Stimulated activated naive CD4-positive, alpha-beta T cell (primary cell): ENCODE measurements at places on chromosomes 11 and 22.

DNA sequence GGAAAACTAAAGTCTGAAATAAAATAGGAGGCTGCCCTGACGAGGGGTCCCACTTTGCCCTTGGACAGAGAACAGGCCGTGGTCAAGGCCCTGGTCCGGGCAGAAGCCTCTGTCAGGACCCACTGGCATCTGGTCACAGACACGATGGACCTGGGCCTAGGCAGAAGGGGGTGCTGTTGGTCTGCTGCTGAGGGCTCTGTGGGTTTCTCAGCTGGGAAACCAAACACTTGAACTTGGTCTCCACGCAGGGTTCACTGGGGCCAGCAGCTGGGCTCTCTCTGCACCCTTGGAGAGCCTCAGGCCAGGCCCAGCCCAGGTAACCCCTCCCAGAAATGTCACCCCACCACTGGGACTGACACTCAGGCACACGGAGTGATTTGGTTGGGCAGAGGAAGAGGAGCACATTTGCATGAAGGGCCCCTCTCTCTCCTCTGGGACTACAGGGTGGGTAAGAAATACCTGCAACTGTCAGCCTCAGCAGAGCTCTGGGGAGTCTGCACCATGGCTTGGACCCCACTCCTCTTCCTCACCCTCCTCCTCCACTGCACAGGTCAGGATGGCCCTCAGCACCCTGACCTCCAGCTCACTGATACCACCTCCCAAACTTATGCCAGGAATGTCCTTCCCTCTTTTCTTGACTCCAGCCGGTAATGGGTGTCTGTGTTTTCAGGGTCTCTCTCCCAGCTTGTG is 48.1 kb upstream of the TOP3B start:
- no peak for DNase-seq

DNA sequence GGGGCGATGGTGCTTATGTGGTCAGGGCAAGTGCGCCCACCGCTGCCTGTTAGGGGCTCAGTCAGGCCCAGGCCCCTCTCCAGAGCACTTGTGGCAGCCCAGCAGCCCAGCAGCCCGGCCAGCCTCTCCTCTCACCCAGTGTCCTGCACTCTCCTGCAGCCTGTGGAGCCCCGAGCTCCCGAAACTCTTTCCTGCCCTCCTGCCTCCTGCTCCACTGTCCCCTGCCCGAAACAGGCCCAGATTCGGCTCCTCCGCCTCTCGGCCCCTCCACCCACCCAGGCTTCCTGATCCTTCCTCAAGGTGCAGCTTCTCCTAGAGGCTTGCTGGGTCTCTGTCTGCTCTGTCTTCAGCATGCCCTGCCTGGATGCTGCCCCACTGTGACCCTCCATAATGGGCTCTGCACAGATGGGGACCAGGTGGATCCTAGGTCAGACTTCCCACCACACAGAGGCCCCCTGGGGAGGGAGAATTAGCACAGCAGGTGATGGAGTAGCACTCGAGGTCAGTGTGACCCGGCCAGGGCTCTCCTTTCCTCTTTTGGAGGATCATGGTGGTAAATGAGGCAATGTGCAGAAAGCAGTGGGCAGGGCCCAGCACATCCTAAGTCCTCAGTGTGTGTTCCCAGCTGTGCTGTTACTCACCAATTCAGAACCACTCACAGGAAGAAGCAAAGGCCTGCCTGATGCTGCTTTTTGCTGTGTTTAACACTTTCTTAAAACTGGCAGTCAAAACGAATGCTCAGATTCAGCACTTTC is 18.6 kb upstream of the NAP1L4 start:
- DNase-seq, result no peak

DNA sequence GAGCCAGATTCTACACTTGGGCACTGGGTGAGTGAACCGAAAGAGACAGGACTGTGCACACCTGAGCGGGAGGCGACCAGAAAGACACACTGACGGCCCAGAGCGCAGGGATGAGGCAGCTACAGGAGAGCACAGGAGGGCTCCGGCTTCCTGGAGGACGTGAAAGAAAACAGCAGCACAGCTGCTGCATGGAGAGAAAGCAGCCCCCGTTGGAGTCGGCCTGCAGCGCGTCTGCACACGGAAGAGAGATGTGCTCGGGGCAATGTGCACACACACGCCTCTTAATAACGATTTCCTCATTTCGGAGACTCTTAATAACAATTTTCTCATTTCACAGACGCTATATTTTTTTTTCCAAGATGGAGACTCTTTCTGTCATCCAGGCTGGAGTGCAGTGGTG is 160.4 kb downstream of the CTTN start:
- no peak for DNase-seq

GRCh38 chr11:61429346-61429690 is 457 bp downstream of the CPSF7 start:
- peak; percentile 54 for DNase-seq

- DNase-seq, result peak; percentile 67
These were observed 6.1 kb upstream of the STIM1 start for GRCh38 chr11:3849297-3849874.

GRCh38 chr11:2929950-2930703 is 907 bp upstream of the PHLDA2 start:
- DNase-seq, result peak; percentile 46

- DNase-seq, result no peak
These were observed 18.9 kb downstream of the POLA2 start for GRCh38 chr11:65280646-65281045.

DNA sequence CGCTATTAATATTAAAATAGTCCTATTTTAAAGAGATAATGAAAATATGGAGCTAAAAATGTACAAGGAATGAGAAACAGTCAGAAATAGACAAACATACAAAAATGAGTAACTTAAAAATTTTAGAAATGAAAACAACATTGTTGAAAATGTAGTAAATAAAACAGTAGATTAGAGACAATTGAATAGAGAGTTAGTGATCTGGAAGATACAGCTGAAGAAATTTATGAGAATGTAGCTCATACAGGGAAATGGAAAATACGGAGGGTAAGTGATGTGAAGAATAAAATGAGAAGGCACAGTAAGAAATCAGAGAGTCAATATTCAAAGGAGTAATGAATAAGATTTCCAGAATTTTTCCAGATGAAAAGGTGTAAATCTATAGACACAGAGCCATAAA is 424.8 kb downstream of the SOX6 start:
- no peak for DNase-seq

DNA sequence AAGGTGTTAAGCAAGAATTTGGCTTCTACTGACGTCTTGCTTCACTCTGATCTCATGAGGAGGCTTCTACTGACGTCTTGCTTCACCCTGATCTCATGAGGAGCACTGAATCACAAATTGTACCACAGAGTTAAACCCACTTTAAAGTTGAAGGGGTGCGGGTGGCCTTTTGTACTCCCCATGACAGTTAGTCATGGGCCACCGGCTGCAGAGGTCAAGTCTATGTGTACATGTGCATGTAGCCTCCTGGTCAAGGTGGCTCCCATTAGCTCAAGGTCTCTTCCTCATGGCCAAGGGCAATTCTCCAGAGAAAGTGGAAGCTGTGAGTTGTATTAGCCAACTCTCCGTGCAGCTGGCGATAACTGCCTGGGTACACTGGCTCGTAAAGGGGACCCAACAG is 23.1 kb upstream of the FZD4 start:
- DNase-seq, result no peak

GRCh38 chr22:44386386-44387035 is 73.8 kb upstream of the SHISAL1 start:
- DNase-seq, result no peak

- no peak for DNase-seq
These were observed 1540.9 kb upstream of the RAG2 start for GRCh38 chr11:38138972-38139371.

- DNase-seq, result no peak
These were observed 58.2 kb downstream of the YAP1 start for GRCh38 chr11:102168481-102168880.

DNA sequence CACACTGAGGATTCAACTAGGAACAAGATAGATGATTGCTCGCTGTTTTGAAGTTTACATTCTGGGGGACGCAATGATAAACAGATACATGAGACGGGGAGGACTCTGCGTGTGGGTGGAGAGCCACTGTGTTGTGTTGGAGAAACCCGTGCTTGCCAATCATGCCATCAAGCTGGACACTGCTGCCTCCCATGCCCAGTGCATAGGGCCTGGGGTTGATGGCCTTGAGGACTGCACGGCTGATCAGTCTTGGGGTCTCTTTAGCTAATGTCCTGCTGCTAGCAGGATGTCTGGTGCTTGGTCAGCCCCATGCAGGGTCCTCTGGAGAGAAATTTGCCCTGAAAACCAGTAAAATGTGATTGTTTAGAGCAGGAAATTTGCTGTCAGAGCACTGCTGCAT is 221.2 kb upstream of the B3GAT1 start:
- DNase-seq, result no peak

DNA sequence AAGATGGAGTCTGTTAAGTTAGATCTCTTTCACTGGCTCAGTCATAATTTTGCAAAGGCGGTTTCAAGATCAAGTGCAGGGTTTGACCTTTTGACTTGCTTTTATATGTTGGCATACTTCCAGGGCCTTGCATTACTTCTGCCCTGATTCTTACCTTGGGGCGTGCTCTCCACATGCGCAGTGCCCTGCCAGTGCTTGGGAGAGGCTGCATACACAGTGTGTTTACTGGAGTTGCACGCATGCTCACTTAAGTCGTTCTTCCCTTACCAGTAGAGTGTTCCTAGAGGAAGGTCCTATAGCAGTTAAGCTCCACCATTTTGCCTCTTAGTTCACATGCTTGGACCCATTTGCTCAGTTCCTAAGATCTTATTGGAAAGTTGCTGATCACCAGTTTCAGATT is 21.0 kb upstream of the TMEM123 start:
- DNase-seq, result no peak

- DNase-seq, result no peak
These were observed 40.7 kb upstream of the RTL6 start for GRCh38 chr22:44538518-44539315.

GRCh38 chr11:108961095-108961494 is 296.2 kb downstream of the DDX10 start:
- DNase-seq, result no peak

- DNase-seq, result no peak
These were observed 2.3 kb upstream of the ANO1 start for GRCh38 chr11:70075836-70076235.

GRCh38 chr22:40462195-40462984 is 92.0 kb downstream of the SGSM3 start:
- peak; percentile 11 for DNase-seq

- DNase-seq, result no peak
These were observed 244.1 kb upstream of the API5 start for GRCh38 chr11:43067681-43068080.

DNA sequence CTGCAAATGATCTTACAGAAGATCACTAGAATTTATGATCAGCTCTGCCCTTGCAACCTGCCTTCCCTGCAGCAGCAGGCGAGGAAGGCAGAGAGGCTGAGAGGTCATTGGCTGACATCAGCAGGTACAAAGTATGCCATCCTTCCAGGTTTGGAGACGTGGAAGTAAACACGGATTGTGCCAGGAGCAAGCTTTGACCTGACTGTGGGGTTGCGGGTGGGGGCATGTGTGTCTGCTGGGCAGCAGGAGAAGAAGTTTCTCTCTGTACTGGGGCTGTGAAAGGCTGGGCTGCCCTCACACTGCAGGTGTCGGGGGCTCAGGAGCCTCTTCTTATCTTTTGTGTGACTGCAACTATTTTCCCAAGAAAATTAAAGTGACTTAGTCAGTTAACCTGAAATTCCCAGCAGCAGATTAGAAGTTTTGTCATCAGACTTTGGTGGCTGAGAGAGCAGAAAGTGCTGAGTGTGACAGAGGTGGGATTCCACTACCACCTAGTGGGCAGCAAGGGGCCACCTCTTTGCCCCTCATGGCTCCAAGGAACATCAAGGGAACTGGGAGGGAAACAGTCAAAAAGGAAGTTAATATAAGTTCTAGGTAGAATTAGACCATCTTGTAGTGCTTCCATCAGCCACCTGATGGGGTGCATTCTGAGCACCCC is 565.9 kb downstream of the ETS1 start:
- no peak for DNase-seq

DNA sequence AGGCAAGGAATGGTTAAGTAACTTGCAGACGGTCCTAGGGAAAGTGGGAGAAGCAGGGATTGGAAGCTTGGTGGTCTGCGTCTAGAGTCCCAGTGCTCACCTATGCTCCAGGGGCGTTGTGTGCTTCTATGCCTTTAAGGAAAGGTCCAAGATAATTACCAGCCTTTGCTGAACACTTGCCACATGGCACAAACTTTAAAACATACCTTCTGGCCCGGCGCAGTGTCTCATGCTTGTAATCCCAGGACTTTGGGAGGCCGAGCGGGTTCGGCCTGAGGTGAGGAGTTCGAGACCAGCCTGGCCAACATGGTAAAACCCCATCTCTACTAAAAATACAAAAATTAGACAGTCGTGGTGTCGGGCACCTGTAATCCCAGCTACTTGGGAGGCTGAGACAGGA is 2.3 kb downstream of the POLDIP3 start:
- no peak for DNase-seq

DNA sequence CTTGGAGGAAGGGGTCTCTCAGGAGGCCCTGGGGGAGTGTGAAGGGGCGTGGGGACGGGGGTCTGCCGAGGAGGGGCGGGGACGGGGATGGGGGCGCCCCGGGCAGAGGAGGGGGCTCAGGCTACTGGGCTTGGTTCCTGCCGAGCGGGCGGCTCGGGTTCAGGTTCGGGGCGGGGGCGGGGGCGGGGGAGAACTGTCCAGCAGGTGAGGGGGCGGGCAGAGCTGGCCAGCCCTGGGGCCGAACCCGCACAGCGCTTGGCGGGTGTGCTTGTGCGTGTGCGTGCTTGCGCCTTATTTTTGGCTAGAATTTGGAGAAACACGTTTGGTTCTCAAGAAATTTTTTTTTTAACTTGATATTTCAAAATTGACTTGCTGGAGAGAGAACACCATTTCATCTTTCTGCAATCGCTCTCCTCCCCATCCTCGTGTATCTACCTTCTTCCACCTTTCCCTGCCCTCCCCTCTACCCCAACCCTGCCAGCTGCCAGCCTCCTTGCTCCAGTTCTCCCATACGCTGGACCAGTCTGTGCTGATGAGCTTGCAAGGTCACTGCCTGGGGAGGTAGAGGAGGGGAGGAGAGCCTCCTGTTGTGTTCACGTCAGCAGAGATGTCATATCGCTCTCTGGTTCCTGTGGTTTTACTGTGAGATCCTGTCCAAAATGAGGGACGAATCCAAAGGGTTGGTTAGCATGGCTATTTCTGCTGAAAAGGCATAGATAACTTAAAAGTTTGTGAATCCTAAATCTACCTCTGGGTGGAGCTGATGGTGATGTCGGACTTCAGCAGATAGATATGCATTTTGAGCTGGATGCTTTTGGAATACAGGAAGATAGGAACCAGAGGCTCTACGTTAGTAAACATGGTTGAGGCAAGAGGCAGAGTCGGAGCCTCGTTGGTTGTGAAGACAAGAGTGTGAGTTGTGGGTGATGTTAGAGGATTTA is 668 bp downstream of the MADD start:
- DNase-seq, result peak; percentile 23

DNA sequence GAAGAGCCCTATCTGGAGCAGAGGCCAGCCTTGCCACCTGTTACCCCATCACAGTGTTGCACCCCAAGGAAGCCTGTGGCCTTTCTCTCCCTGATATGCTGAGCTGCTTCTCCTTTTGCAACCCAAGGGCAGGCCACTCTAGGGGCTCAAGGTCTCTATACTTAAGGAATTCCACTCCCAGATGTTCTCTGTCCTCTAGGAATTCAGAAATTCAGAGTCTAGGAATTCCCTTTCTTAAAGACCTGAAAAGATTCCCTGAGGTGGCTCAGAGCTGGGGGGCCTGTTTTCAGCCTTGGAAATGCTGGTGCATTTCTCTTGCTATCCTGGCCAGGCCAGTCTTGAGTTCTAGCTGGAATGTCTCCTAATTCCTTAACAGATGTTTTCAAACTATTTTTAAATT is 68.0 kb upstream of the OLFML1 start:
- no peak for DNase-seq
